ENCODE measurements at places on chromosomes 2 and 18.

GRCh38 chr2:160694631-160695030 is 201.0 kb upstream of the RBMS1 start:
- DNase-seq = no peak

DNA sequence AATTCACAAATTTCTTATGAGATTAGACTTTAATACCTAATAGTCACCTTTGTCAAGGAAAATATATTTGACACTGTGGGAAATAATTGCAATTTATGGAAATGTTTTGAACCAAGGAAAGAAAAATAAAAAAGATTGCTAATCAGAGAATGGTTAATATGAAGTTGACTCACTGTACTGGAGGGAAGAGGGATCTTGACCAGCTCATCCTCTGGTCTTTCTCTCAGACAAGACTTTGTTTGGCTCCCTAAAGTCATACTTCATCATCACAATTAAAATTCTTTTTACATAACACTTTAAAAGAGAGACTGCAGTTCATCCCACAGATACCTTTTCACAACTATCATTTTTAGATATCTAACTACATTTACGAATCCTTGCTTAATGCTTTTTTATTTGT is 538.5 kb upstream of the ZEB2 start:
- DNase-seq = no peak

GRCh38 chr18:9707381-9708056 is 582 bp upstream of the RAB31 start:
- DNase-seq = no peak

GRCh38 chr18:11268741-11269233 is 119.4 kb upstream of the PIEZO2 start:
- DNase-seq = no peak

- DNase-seq = no peak
These were observed 6.6 kb upstream of the ASAP2 start for GRCh38 chr2:9199716-9200632.
